ENCODE measurements at places on chromosomes 11 and 22.

- DNase-seq = no peak
Observed at GRCh38 chr11:68506908-68507307, 46.4 kb downstream of the PPP6R3 start.

DNA sequence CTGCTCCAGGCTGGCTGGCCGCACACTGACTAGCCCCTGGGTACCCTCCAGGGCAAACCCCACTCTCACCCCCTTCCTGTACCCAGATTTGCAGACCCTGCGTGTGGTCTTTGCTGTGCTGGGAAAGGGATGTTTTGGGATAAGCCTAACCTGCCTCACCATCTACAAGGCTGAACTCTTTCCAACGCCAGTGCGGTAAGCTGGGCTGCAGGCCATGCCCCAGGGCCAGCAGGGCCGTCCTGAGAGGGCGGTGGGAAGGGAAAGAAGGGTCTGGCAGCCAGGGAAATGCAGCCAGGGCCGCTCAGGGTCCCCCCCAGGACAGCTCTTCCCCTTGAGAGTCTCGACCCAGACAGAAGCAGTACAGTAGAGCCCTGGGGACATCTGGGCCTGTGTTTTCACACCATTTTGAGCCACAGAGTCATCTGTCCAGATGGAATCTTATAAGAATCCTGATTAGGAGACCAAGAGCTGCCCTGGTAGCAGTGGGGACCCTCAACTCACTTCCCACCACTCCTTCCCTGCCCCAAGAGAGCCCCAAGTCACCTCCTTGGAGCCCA lies 22.4 kb upstream of the SLC22A12 start:
- no peak for DNase-seq

DNA sequence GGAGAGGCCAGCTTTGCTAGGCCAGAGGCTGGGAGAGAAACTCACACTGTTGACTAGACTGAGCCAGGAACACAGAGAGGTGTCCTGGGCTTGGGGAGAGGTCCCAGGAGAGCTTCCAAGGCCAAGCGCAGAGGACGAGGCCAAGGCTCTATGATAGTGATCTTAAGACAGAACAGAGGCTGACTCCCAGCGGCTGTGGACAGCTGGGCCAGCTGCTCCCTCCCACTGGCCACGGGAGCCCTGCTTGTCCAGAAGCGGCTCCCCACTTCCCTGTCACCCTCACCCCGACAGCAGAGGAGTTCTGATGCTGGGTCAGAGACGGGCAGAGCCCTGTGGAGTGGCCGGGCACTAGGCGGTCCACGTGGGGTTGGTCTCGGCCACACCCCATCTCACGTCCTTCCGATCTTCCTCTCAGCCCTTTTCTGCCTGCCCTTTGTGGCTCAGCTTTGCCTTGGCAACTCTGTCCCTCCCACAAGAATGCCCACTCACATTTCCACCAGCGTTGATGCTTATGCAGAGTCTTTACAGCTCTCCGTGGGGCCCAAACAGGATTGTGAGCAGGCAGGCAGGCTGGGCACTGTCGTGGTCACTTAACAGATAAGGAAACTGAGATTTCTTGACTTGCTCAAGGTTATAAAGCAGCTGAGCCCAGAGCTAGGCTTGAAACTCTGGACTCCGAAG lies 68.2 kb downstream of the FBXO7 start:
- DNase-seq = no peak

GRCh38 chr11:694563-695287 lies at the start of gene DEAF1:
DEAF1 (minus strand) TSS chr11:695222; CDS start chr11:695047, 175 bp downstream.
- peak; percentile 97 for DNase-seq

- no peak for DNase-seq
Observed at GRCh38 chr22:44664149-44664548, 37.9 kb upstream of the PRR5 start.

GRCh38 chr11:101929294-101929915 lies 13.1 kb upstream of the ANGPTL5 start:
- no peak for DNase-seq

GRCh38 chr11:128508770-128509510 lies 78.4 kb downstream of the ETS1 start:
- no peak for DNase-seq
